Myocyte (in vitro differentiated cells): ENCODE measurements at places on chromosomes 4 and X. TPM values are rescaled to one million over a fixed set of nuclear protein-coding genes. Genes with fewer than 3 reads are reported as not detected.

The SULT1B1 gene
- total RNA-seq = under 0.01 TPM in 1 of 2 replicates, not detected in the other

The COX7B2 gene
- not detected in 2 replicates for total RNA-seq

The ADGRG4 gene
- total RNA-seq = not detected in 2 replicates

The ADAM29 gene
- not detected in 2 replicates for total RNA-seq

The GSTCD gene
- total RNA-seq = 10.5 and 12.7 TPM in 2 replicates

The SPARCL1 gene
- total RNA-seq = 0.26 and 0.80 TPM in 2 replicates

The UCHL1 gene
- total RNA-seq = 167 and 190 TPM in 2 replicates

The RASSF6 gene
- not detected in 2 replicates for total RNA-seq

The ZNF275 gene
- 8.4 and 9.7 TPM in 2 replicates for total RNA-seq

The NXF3 gene
- total RNA-seq = 0.26 and 0.75 TPM in 2 replicates

The DCLK2 gene
- 15.4 and 21.5 TPM in 2 replicates for total RNA-seq
